ENCODE measurements at places on chromosomes 12 and 14.
A peak's percentile ranks its signal among the peaks of the same experiment; 100 is the strongest.

- no peak for DNase-seq
Observed at GRCh38 chr12:110503432-110503831, 1.3 kb downstream of the RAD9B start.

GRCh38 chr12:57893431-57894353, 47.2 kb upstream of the CTDSP2 start:
- DNase-seq, result no peak

DNA sequence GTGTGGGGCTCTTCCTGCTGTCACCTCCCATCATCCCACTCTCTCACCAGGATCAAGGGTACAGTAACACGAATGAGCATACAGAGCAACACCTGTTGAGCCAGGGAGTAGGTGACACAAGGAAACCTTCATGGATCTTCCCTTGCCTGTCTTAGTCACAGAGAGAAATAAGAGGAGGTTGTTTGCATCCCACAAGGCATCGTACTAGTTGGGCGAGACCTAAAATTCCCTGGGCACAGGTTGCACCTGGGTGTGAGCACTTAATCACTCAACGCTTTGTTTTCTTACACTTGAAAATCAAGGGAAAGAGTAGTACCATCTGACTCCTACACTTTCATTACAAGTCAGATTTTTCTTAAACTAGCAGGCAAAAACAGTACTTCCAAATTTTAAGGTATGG, 16.6 kb downstream of the CIPC start:
- DNase-seq, result no peak

GRCh38 chr12:19826980-19827550, 387.8 kb downstream of the AEBP2 start:
- DNase-seq, result no peak

DNA sequence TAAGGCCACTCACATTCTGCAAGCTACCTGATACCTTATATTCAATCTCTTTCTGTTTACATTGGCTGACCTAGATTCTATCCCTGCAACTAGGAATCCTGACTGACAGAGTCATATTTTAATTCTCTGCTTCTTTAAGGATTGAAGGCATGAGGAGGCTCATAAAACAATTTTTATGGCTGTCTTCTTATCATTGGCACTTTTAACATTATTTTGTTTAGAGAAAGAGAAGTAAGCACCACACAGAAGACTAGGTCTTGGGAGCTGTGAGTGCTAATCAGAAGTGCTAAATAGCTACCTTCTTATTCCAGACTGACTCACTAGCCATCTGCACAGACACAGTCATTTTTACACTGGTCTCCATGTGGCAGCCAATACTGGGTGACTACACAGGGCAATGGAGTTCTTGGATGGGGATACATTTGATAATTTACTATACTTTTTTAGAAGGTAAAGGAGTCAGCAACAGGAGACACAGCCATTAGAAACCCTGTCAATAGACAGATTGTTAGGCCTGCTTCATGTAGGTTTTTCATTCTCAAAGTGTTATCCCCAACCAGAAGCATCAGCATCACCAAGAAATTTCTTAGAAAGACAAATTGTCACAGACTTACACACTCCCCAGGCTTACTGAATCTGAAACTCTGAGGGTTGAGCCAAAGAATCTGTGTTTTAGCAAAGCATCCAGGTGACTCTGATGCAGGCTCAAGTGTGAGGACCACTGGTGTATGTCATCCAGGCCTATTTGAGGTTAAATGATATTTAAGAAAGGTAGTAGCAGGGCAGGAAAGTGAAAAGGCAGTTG, 214.1 kb downstream of the DUSP6 start:
- DNase-seq, result peak; percentile 85

DNA sequence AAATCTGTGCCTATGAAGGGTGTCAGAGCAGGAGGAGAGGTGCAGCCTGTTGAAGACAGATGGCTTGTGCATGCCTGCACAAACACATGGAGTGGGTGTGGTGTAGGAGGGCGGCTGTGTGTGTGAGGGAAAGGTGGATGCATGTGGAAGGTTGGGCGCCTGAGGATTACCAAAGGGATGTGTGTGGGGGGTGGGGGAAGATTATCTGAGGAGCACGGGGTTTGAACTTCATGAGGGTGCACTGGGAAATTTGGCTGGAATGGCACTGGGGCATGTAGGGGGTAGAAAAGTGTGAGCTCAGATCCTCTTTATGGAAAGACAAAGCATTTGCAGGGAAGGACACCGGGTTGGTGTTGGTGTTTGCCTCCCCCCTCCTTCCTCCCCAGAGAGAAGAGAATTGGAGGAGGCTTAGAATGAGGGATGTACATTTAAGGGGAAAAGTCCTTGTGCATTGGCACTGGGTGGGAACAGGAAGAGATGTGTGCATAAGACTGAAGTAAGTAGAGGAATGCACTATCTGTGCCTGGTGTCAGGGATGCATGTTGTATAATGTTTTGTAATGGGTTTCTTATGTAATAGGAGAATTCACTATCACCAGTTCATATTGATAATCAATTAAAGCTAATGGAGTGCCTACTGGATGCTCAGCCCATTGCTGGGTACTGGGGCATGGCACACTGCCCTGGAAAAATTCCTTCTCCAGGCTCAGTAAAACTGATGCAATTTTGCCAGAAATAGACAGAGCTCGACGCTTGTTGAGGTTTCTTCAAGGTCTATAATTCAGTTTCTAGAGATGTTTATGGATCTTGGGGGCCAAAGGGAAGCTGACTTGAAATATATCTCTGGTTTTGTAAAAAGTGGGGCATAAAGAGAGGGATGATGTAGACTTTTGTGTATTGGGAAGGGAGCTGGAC, 3.0 kb downstream of the NTF3 start:
- DNase-seq, result no peak

- DNase-seq, result no peak
Observed at GRCh38 chr14:77640756-77641533, 24.5 kb upstream of the SPTLC2 start.

DNA sequence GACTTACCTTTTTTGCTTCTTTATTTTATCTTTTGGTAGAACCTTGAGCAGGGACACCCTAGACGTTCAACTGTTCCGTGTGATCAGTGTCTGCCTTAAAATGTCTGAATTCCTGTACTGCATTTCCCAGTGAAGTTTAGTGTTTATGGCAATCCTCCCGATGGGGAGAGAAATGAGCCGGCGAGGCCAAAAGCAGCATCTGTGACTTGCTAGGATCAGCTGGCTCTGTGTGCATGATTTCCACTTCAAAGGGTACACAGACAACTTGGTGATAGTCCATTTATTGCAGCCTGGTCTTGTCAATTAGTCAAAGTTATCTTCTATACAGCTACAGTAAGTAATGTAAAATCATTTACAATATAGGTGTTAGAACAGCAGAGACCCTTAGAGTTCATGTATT, 768.5 kb downstream of the DIO2 start:
- no peak for DNase-seq

GRCh38 chr12:38878333-38878705, 27.1 kb downstream of the CPNE8 start:
- no peak for DNase-seq

GRCh38 chr14:95043314-95043713, 114.0 kb downstream of the DICER1 start:
- no peak for DNase-seq

- DNase-seq, result no peak
Observed at GRCh38 chr12:38151991-38152700, 164.4 kb upstream of the ALG10B start.

DNA sequence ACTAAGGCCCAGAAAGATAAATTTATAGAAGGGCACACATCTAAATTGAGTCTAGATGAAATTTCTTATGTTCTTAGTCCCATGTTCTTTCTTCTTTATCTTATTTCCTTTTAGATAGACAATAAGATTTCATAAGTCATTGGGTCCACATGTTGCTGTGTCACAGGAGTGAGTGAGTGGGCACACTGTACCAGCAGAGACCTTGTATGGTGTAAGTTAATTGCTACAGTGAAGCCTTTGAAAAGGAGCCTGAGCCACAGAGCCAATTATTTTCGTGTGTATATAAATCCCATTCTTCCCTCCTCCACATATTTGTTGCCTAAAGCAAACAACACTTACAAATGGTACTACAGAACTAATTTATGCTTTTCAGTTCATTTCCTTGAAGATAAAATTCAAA, 79.1 kb downstream of the GRIP1 start:
- DNase-seq, result no peak

DNA sequence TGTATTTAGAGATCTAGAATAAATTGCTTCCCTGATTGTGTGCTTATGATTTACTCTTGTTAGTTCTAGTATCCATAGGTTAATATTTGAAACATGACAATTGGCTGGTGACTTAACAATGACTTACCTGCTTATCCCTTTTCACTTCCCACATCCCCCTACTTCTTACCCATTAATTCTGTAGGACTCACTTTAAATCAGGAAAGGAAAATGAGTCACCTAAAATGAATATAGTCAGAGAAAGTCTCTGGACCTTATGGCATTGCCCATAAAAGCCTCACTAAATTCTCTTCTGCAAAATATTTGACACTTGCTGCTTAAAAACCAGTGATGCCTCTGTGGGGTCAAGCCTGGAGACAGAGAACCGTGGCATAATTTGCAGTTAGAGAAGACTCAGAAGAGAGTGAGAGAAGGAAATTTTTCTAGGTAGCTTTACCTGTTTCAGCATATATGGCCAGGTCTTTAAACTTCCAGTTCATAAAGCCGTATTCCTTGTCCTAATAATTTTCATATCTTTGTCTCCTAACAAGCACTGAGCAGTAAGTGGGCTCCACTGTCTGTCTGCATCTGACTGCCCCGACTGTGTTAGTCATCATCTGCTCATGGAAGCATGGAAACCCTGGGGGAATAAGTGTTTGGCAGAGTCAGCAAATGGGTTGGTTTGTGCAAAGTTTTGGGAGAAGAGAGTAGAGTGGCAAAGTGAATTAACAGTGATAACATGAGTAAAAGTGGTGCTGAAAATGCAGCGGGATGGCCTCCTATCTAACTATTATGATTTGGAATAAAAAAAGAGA, 294.4 kb downstream of the AKAP6 start:
- no peak for DNase-seq

DNA sequence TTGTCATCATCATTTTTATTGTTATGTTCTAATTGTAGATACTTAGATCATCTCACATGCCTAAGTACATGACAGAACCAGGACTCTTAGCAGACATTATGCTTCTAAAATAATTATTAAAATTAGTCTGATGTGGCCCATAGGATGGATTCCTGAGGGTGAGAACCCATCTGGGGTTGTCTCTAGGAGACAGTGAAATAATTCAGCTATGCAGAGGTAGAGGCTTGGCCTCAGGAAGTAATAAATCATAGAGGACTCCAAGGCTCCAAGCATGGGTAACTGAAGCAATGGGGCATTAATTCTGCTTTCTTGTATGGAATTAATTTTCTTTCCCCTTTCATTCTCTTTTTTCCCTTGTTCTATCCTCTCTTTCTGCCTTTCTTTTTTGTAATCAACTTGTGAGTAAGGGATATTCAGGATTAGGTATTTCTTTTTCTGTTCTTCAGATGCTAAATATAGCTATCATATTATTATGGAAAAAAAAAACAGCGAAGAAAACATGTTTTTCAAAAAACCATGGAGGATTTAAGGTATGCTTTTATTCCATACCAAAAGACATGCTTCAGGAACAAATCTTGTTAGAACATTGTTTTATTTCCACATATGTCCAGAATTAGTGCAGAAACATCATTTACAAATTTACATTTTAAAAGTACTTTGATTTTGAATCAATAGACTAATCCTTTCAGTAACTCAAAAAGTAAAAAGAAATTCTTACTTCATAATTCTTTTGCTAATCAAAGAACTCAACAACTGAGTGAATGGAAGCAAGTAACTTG, 263.2 kb downstream of the TRHDE start:
- no peak for DNase-seq

GRCh38 chr14:22900081-22900799, 17.2 kb downstream of the REM2 start:
- DNase-seq, result peak; percentile 63

DNA sequence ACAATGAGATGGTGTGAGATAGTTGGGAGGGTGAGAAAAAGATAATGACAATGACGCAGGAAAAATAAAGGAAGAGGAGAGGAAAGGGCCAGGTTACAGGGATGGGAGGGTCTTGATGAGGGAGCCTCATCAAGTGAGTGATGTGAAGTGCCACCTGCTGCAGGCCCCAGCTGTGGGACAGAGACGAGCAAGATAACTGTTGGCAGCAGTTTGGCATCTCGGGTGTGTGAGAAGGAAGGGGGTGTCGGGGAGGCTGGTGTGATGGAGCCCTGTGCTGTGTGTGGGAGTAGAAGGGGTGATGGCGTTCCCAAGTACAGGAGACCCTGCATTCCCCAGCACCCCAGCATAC, 11.4 kb upstream of the TAC3 start:
- no peak for DNase-seq

- no peak for DNase-seq
Observed at GRCh38 chr14:72186523-72186922, 254.3 kb downstream of the RGS6 start.

- DNase-seq, result no peak
Observed at GRCh38 chr14:61699027-61699426, 3.7 kb downstream of the HIF1A start.

DNA sequence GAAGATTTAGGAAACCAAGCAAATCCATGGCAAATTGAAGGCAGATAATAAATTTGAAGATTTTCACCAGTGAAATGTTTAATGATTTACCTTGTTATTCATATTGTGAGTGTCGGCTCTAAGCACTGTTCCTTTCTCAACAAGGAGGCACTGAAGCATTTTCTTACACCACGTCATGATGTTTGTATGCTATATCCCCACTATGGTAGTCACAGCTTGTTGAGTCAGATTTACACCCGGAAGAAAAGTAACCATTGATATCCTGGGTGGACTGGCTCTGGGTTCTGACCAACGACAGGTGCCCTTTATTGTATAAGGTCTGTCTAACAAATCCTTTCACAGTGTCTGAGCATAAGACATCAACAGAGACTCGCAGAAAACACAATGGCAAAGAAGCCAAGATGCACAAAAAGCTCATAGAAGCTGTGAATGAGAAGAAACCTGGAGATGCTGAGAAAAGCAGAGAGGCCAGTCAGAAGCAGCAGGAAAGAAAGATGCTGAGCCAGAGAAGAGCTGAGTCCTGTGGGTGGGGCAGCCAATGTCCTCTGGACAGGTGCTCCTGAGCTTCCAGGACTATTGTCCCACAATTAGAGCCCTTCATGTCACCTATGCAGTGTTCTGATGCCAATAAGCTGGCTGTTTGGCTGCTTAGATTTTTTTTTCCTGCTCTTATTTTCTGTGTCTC, 49.7 kb upstream of the ARHGAP5 start:
- DNase-seq, result no peak

- DNase-seq, result peak; percentile 30
Observed at GRCh38 chr12:106113042-106113441, 25.7 kb downstream of the NUAK1 start.

DNA sequence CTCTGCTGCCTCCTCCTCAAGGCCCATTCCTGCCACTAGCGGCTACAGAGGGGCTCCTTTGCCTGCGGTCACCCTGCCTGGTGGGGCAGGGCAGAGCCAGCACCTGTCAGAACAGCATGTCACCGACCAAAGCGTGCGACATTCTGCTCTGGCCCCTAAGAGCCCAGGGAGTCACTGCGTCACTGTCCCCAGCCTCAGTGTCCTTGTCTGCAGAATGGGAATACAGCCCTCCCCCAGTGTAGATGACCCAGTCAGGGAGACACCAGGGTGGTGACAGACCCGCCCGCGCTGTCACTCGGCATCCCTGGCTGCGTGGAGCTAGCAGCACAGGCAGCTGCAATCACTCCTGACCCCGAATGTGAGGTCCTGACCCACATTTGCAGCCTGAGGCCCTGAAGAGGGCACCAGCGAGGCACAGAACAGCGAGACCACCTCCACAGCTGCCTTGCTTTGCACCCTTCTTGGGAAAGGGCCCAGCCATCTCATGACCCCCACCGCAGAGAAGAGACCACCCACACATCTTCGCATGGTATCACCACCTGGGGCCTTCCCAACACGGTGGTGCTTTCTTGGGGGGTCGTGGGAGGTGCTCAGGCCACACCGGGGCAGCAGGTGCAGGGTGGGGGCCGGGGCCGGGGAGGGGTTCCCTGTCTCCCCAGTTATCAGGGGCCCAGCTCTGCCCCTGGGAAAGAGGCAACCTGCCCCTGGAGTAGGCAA, 2.5 kb downstream of the AHNAK2 start:
- peak; percentile 38 for DNase-seq

Measured in activated CD4-positive, alpha-beta T cell treated with anti-CD3 and anti-CD28 coated beads, Interleukin-2, amount 50 U/mL, for 16 hours (primary cell).